ENCODE measurements at places on chromosomes 1 and 21.

DNA sequence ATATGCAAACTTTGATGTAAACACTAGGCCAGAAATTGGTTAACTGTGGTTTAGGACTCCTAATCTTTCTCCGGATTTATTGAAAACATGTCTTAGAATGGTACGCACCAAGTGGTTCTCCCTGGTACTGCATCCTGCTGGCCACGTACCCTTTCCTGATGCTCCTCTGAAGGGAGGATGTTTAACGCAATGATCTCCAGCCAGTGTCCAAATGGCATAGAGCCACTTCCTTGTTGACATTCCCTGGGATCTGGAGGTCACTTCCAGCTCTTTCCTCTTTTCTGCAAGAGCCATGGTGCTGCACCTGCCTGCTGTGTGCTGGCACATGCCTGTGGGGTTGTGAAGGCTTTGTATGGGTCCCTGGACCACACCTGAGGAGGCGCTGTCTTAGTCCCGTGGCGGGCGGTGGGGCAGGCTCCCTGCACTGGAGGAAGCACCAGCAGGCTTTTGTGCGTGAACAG, 53.9 kb downstream of the GALNT2 start:
- DNase-seq: no peak

GRCh38 chr1:204081164-204081790, 8.4 kb downstream of the SOX13 start:
- DNase-seq: peak; percentile 50

- peak; percentile 17 for DNase-seq
Observed at GRCh38 chr1:243734308-243734695, 115.7 kb downstream of the AKT3 start.

DNA sequence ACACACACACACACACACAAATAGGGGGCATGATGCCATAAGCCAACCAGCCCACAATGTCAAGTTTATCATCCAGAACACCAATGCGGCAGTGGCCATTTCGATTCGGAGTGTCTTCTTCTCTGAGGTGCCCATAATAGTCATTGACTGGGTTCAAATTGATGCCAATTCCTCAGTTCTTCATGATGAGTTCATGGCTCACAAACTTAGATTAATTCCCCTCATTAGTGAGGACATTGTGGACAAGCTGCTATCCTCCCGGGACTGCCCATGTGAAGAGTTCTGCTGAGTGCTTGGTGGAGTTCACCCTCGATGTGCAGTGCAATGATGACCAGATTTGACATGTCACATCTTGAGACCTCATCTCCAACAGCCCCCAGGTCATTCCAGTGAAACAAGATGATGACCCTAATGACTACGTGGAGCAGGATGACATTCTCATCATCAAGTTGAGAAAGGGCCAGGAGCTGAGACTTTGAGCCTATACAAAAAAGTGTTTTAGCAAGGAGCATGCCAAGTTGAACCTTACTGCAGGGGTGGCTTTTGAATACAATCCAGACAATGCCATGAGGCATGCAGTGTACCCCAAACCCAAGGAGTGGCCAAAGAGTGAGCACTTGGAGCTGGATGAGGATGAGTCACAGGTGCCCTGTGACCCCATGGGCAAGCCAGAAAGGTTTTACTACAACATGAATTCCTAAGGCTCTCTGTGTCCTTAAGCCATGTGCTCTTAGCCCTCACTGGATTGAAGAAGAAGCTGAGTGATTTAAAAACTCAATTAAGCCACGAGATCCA, 211.6 kb upstream of the SAMSN1 start:
- no peak for DNase-seq

DNA sequence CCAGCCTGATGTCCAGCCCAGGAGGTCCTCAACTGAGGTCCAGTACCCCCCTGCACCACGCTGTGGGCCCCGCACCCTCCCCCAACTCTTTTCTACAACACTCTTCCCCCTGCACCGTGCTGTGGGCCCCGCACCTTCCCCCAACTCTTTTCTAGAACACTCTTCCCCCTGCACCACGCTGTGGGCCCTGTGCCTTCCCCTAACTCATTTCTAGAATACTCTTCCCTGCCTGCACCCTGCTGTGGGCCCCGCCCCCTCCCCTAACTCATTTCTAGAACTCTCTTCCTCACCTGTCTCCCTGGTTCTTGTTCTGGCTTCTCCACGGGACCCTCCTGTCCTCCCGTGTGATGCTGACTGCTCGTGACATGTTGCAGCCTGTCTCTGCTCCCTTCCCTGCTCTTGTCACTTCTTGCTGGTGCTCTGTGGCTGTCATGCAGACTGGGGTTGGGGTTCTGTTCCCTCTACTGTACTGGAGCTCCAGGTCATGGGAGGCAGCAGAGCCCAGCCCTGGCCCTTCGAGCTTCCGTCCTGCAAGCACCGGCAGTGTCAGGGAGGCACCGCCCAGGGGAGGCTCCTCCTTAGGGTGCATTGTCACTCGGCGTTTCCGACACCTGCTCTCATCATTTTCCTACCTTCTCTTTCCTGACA, 160.1 kb upstream of the COL6A1 start:
- no peak for DNase-seq

GRCh38 chr1:28933277-28933676, 18.9 kb downstream of the EPB41 start:
- no peak for DNase-seq

- DNase-seq: no peak
Observed at GRCh38 chr1:61427510-61427909, 297.4 kb downstream of the TM2D1 start.

- peak; percentile 9 for DNase-seq
Observed at GRCh38 chr1:177862916-177863315, 106.9 kb downstream of the SEC16B start.

DNA sequence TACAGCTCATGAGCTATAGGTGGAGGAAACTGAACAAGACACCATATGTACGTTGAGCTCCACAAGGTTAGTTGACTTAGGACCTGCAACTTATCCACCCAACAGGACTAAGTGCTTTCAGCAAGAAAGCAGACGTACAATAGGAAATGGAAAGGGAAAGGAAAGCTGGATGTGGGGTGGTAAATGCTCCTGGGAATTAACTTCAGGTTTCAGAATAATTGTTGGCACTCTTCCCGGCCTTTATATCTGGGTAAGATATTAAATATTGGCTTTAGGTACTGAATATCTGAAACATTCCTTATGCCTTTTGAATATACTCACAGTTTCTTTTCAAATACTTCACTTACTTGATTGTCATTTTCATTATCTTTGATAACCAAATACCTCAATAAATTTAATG, 36.3 kb downstream of the GLMN start:
- no peak for DNase-seq

DNA sequence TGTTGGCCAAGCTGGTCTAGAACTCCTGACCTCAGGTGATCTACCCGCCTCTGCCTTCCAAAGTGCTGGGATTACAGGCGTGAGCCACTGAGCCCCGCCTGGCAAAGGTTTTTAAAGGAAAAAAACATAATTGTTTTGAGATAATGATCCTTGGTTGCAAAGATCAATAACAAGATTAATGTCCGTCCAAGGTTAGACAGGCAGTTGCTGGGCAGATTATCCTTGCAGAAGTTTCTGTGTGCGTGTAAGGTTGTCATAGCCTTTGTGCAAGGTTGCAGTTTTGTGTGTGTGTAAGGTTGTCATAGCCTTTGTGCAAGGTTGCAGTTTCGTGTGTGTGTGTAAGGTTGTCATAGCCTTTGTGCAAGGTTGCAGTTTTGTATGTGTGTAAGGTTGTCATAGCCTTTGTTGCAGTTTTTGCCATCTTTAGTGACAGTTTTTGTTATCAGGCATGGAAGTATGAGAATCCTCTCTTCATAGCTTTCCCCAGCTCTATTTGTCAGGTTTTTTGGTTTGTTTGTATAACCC, 3.6 kb downstream of the YBEY start:
- no peak for DNase-seq

GRCh38 chr1:10177876-10178275, 32.5 kb upstream of the KIF1B start:
- no peak for DNase-seq

GRCh38 chr1:15047237-15047636, 106.3 kb upstream of the TMEM51 start:
- no peak for DNase-seq

DNA sequence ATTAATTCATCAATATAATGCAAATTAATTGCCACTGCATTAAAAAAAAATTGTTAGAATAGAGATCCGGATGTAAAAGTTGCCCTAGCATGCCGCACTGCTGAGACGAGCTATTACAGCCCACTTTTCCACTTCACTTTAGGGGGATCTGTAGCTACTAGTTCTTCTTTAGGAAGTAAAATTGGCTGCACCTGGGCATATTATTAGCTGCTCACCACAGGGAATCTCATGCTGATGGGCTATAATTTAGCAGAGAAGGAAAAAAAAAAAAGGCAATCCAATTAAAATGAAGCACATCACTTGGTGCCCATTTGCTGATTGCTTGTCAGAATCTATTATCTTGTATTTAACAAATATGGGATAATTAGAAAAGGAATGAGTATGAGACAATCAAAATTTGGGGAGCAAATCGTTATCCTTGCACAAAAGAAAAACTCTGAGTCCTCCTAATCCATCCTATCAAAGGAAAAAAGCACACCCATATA, 233.4 kb downstream of the DSCAM start:
- no peak for DNase-seq

DNA sequence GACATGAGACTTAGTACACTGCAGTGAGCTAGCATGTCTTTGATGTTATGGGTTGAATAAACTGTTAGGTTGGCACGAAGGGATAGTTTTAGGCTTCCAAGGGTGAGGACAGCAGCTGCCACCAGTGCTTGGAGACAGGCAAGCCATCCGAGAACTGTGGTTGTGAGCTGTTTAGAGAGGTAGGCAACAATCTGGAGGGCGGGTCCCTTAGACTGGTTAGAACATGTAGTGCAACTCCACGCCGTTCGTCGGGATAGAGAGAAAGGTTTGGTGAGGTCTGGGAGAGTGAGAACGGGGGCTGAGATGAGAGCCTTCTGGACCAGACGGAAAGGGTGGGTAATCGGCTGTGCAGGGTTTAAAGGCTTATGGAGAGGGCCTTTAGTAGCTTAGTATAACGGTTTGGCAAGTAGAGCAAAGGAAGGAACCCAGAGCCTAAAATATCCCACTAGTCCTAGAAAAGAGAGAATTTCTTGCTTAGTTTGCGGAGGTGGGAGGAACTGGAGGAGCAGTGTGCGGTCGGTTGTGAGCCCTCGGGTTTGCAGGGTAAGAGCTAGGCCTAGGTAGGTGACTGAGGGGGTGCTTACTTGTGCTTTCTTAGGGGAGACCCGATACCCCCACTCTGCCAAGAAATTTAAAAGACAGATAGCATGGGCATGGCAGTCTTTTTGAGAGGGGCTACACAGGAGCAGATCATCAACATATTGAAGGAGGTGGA, 72.8 kb downstream of the CNST start:
- DNase-seq: no peak

DNA sequence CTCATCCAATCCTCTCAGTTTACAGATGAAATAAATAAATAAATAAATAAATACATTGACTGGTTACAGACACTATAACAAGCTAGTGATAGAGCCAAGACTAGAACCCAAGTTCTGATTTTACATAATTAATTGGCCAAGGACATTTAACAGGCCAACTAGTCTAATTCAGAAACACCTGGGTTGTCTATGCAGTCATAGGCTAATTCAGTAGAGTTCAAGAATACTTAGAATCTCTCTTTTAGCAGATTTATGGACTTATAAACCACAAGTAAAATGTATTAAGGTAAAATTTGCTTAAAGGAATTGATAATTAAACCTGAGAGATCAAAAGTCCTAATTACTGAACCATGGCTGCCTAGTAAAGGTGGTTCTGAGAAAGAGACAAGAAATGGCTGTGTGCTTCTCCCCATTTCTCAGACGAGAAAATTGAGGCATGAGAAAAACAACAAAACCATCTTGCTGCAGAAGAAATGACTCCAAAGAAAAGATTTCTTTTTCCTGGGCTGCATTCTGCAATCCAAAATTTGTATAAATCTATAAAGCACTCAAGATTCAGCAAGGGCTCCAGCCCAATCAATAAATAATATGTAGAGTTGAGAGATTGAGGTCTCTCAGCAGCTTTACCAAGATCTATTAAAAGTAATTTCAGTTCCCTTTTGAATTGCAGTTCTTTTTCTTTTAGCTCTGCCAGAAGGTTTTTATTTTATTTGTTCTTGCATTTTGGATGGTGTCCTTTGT, 98.3 kb downstream of the DUSP10 start:
- no peak for DNase-seq

GRCh38 chr1:46556822-46557221, 5.4 kb upstream of the KNCN start:
- DNase-seq: peak; percentile 56

DNA sequence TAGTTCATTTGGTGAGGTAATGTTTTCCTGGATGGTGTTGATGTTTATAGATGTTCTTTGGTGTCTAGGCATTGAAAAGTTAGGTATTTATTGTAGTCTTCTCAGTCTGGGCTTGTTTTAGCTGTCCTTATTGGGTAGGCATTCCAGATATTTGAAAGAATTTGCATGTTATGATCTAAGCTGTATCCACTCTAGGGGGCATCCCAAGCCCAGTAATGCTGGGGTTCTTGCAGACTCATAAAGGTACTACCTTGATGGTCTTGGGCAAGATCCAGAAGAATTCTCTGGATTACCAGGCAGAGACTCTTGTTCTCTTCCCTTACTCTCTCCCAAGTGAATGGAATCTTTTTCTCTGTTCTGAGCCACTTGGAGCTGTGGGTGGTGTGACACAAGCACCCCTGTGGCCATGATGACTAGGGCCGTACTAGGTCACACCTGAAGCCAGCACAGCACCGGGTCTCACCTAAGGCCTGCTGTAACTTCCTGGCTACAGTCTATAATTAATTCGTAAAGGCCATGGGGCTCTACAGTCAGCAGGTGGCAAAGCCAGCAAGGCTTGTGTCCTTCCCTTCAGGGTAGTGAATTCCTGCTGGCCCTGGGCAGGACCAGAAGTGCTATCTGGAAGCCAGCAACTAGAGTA, 74.8 kb upstream of the PDE4B start:
- peak; percentile 66 for DNase-seq

DNA sequence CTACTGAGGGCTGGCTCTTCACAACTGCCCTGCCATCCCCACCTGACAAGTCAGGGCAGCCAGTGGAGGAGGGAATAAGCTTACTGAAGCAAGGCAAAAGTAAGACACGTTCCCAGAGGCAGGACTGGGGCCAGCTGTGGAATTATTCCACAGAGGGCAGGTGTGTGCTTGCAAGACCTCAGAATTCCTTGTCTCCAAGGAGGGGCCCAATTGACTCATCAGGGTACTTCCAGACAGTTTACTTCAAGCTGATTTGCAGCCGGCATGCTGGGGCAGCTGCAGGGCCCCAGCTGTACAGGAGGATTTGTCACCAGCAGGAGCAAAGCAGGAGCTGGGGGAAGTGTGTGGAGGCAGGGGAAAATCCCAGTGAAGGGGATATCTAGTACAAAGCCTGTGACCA, 167.5 kb upstream of the CAMK1G start:
- peak; percentile 85 for DNase-seq

GRCh38 chr21:45260191-45260825, 27.4 kb downstream of the POFUT2 start:
- no peak for DNase-seq

- peak; percentile 68 for DNase-seq
Observed at GRCh38 chr1:27787895-27788294, 14.9 kb downstream of the STX12 start.
